ENCODE measurements at places on chromosomes 1 and 21.

- no peak for DNase-seq
These were observed 234.8 kb downstream of the GPR52 start for GRCh38 chr1:174682419-174683008.

DNA sequence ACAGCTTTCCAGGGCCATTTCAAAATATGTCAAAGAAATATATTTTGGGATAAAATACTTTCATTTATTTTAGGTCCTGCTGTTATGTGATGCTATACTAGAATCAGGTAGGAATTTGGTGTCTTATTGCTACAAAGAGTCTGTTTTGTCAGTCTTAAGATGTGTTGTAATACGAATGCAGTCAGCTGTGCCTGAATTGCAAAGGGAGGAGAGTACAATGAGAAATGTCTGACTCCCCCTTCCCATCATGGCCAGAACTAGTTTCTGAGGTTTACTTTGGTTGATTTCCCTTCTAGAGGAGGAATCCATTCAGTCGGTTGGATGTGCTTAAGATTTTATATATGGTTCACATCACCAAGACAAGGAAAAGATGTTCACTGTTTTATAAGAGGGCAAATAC lies 75.7 kb upstream of the TNFSF18 start:
- no peak for DNase-seq

- DNase-seq, result no peak
These were observed 14.1 kb upstream of the VWA5B1 start for GRCh38 chr1:20276485-20277159.

GRCh38 chr1:166489356-166489669 lies 322.5 kb upstream of the FAM78B start:
- DNase-seq, result no peak

- DNase-seq, result no peak
These were observed 160.6 kb downstream of the HMCN1 start for GRCh38 chr1:185894791-185895190.

GRCh38 chr1:20854529-20854928 lies 67.4 kb upstream of the HP1BP3 start:
- no peak for DNase-seq

DNA sequence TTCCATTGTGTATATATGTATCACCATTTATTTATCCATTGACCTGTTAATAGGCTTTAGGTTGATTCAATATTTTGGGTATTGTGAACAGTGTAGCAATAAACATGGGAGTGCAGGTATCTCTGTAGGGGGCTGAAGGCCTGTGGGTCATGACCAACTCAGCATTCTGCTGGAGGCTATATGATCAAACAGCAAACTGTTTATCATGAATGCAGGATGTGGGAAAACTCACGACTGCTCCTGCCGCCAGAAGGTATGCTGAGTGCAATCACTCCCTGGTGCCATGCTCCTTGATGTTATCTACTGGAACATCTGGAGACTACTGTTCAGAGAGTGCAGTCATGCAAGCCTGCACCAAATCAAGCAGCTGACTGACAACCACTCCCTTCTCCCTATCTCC lies 275.2 kb downstream of the COL11A1 start:
- no peak for DNase-seq

DNA sequence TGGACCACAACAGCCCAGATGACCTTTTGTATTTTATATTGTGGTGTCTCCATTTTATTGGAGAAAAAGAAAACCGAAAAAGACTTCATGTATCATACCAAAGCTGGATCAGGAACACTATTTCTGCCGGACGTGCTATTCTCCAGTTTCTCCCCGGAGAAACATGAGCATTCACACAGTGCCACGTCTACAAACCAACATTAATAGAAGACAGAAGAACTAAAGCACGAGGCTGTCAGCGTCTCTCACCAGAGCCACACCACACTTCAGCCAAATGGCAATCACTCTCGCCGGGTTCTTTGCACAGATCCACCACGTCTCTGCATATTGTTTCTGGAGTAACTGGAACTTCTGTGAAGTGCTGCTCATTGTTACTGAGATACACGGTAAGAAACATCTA lies 24.8 kb downstream of the TP53BP2 start:
- no peak for DNase-seq

DNA sequence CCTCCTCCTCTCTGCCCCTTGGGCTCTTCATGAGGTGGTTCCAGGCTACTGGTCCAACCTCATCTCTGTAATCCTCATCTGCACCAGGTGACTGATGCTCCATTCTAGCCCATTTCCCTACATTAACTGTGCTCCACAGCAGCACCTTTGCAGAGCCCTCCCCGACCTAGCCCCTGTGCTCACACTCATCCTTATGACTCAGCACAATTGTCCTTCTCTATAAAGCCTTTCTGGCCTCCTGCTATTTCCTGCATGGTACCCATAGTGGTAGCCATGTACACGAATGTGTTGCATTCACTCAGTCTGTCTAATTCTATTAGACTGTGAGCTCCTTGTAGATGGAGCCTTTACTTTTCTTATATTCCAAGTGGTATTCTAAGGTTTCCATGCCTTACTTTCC lies 339.0 kb downstream of the DISC1 start:
- no peak for DNase-seq

DNA sequence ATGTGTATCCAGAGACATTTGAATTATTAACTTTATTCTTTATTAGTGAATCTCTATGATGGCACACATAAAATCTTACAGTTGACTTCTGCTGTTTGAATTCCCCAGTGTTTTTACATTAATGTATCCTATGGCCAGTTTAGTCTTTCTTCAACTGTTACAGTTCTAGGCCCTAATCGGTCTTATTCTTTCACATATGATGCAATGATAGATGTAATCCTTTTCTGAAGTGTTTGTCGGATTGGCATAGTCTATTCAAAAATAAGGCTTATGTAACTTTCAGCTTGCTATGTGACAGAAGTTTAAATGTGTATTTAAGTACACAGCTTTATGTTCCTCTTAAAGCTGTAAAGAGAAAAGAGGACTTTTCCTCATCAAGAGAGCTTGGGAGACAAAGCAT lies 26.4 kb upstream of the KIAA1614 start:
- DNase-seq, result no peak

DNA sequence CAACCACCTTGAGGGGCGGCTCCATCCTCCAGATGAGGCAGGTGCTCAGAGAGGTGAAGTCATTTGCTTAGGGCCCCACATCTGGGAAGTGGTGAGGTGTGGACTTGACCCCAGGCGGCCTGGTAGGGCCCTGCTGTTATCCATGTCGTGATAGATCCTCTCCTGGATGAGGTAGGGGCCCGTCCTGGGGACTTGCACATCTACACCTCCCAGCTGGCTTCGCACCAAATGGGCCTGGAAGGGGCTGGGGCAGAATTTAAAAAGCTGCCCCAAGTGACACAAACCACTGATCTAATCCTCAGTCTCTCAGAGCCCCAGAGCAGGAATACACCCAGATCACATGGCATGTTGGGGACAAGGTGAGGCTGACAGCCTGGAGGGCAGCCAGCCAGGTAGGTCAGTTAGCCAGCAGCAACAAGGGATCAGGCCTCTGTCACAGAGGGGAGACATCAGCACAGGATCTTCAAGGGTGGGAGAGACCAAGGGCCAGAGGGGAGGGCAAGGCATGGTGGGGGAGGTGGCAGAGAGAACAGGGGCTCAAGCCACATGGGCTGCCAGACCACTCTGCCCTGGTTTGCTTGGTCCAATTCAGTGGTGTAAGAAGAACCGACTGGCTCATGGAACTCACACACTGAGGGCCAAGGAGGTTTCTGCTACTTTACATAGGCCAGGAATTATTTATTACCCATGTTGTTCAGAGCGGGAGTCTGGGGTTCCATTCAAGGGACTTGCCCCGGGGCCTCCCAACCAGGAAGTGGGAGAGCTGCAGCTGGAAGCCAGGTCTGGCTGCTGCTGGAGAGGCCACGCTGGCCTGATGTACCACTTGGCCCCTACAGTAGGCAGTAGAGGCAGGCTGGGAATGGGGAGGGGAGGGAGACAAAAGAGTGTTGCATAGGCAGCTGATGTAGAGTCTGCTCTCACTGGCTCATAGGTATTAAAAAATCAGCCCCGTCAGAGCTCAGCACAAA lies 12.1 kb downstream of the LRP8 start:
- DNase-seq, result no peak

DNA sequence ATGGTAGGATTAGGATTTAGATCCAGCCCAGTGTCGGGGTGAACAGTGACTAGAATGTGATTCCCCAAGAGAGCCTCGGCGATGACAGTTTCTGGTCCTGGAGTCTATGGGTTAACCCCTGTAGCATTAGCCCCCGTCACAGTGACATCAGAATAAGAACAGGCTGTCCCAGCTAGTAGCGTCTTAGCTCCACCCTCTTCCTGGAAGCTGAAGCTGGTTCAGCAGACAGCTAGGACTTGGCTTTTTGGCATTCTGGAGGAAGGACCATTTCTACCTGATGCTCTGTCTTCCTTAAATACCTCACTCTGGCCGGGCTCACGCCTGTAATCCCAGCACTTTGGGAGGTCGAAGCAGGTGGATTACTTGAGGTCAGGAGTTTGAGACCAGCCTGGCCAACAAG lies 5.0 kb downstream of the NDUFS2 start:
- no peak for DNase-seq

- no peak for DNase-seq
These were observed 13.1 kb downstream of the CDC7 start for GRCh38 chr1:91513706-91514105.

DNA sequence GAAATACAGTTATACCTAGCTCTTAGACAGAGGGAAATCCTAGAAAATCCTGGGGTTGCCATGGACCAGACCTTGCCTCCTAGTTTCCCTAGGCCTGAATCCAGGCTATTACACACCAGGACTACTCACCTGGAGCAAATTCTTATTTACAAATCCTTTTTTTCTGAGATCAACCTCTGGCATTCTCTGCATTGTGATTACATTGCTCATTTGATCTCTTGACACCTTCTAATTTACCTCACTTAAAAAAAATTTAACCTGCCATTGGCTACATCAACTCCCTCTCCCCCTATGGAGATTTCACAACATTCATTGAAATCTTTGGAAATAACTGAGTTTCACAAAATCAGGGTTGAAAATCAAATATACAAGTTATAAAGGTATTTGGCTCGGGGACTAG lies 2.9 kb upstream of the C1orf105 start:
- DNase-seq, result no peak

DNA sequence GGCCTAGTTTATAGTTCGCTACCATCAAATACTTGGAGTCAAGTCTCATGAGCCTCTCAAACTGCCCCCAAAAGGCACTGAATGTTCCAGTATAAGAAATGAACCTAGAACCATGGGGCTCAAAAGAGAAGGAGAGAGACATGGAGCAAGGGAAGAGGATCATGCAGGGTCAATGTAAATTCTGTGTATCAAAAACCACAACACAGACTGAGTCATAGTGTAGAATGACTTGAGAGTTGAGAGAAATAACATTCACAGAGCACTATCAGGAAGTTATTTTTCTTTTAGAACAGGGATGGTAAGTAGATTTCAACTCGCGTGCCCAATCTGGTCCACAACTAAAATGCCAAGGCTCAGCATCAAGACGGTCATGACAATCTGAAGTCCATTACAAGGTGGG lies 59.8 kb downstream of the GNG12 start:
- no peak for DNase-seq

GRCh38 chr1:170732252-170732588 lies 68.3 kb downstream of the PRRX1 start:
- DNase-seq, result no peak

- DNase-seq, result no peak
These were observed 42.2 kb upstream of the POU3F1 start for GRCh38 chr1:38088791-38089190.

DNA sequence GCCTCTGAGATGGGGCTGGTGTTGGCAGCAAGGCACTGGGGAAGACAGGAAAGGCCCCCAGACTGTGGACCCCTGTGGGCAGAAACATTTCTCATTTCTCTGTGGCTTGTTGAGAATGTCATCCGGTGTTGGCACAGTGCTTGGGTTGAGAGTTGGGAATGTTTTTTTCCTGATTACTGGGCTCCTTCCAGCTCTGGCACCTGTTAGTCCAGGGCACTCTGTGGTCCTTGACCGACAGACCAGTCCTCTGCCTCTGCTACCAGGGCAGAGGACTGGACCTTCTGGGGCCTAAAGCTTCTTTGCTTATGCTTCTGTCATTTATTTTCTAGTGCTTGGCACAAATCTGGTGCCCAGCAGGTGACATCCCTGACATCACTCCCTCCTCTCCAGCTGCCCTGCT lies 4.8 kb upstream of the SPRR5 start:
- DNase-seq, result no peak

GRCh38 chr21:39613041-39613934 lies 548 bp downstream of the B3GALT5 start:
- no peak for DNase-seq

- DNase-seq, result no peak
These were observed 70.1 kb downstream of the KCNJ15 start for GRCh38 chr21:38326899-38327298.

- no peak for DNase-seq
These were observed 95.6 kb downstream of the CENPF start for GRCh38 chr1:214698559-214698958.

DNA sequence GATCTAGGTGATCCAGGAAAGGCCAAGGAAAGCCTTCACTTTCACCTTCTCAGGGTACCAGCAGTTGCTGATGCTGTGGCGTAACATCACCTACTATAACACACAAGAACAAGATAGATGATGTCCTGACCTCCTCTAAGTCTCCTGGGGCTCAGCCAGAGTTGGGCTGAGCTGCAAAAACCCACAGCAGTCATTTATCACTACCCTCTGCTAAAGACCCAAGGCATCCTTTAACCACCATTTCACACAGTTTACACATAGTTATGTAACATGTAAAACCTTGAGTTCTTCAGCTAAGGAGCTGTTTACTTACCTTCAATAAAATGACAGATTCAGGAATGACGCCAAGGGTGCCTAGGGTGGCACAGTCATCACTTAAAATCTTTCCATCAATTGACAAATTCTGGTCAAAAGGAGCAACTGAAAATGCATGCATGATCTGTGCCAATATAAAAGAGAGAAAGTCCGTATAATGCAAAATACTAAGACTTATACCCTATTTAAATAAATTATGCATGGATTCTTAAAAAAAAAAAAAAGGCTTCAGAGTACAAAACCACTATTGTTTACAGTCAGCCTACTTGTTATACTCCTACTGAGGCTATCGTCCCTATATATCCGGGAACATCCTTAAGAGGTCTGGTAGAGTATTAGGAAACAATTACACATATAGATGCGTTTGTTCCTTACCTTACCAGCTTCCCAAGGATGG lies 20.7 kb upstream of the RAP1GAP start:
- DNase-seq, result no peak

- no peak for DNase-seq
These were observed 83.8 kb upstream of the ETS2 start for GRCh38 chr21:38721958-38722357.

GRCh38 chr1:219703368-219703639 lies 90.4 kb upstream of the ZC3H11B start:
- DNase-seq, result no peak

DNA sequence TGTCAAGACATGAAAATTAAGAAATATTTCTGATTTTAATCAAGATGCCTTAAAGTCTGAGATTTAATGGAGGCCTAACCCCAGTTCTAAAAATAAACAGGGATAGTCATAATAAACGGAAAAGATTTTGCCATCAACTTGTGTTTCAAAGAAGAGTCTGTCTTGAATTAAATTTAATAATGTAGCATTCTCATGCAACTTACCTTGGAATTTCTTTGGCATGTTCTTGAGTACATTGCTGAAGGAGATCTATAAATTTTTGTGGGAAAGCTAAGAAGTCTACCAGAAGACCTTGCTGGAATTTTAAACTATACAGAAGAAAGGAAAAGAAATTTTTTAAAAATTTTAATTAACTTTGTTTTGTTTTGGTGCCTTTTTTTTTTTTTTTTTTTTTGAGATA lies 10.6 kb downstream of the SASS6 start:
- no peak for DNase-seq

- DNase-seq, result no peak
These were observed 18.9 kb downstream of the LHX4 start for GRCh38 chr1:180248731-180249681.

- no peak for DNase-seq
These were observed 70.2 kb downstream of the FOXD2 start for GRCh38 chr1:47507881-47508701.
